ENCODE measurements at places on chromosomes 4 and X.

DNA sequence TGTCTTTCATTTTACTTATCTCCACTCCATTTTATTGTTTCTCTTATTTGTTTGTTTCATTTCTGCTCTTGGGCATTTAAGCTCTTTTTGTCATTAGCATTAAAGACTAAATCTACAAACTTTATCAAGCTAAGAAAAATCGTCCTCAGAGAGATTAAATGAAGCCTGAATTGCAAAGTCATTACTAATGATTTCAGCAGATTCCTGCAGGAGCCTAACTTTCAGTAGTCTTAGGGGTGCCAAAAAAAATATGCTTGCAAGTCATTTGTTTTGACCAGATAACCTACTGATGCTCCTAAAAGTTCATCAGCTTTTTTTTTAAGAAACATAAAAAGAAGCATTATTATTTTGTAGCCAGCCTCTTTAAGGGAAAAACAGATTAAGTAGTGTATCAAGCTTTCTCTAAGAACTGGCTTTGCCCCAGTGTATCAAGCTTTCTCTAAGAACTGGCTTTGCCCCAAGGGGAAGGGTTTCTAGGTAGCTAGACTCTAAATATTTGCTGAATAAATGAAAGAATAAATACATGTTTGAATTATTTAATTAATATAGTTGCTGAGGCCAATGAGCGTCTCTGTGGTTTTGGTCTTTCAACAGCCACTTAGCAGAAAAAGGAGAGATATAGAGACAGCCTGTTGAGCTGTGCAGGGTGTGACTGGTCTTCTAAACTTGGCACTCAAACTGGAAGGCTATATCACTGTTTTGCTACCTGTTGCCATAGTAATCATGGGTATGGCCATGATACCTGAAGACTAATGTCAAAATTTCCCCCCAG is 174.2 kb downstream of the BTC start:
- no peak for DNase-seq

GRCh38 chrX:43436517-43436916 is 219.6 kb upstream of the MAOA start:
- no peak for DNase-seq

DNA sequence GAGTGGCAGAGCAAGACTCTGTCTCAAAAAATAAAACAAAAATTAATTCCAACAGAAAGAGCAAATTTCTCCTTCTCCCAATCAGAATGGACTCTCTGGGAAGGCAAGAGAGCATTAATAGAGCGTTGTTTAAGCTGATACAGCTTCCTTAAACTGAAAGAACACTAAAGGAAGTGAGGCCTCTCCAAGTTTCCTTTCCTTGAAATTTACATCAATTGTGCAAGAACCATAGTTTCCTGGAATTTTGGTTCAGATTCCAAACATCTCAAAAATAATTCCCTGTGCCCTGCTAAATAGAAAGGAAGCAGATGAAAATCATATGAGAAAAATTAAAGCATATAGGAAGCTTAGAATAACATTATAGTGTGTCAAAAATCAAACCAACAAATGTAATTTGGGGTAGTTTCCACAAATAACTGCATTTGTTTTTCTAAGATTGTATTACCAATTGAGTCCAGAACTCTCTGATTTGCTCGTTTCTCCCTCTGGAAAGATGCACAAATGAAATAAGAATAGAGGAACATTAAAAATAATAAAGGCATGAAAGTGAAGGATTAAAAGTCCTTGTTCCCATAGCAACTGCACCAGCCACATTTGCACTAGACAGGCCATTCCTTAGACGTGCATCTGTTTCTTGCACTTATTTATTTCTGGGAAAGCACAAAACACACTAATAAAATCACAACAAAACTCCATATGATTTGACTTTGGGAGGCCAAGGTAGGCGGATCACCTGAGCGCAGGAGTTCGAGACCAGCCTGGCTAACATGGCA is 3.7 kb upstream of the FAM241A start:
- no peak for DNase-seq

DNA sequence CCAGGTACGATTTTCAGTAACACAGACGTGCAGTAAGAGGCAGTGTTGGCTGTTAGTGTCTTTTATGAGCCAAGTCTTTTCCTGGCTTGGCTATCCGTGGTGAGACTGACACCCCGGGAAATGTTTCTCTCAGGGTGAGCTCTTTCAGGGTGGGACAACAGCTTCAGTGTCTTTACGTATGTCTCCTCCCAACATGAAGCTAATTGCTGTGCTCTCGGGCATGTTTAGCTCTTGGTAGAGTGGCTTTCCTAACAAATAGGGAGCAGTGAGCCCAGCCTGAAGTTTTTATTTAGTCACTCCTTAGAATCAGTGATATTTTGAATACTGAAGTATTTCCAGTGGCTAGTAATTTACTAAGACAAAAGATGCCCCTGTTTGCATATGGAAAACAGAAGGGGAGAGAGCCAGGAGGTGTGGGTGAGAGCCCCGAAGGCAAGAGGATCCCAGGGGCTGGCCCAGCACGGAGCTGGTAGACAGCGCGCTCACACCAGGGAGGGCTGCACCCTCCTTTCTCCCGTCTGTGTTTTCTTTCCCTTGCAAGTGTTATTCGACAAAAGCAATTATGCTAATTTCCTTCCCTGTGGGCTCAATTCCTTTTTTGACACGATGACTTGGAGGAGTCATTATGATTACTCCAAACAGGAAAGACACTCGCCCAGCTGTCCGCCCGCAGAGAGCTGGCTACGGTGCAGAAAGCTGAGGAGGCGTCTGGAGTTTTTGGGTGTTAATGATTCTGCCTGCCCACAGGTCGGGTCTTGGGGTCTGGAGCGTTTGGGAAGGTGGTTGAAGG is 47.7 kb downstream of the PDGFRA start:
- DNase-seq = no peak

GRCh38 chr4:159240687-159241086 is 137.8 kb downstream of the RAPGEF2 start:
- no peak for DNase-seq

DNA sequence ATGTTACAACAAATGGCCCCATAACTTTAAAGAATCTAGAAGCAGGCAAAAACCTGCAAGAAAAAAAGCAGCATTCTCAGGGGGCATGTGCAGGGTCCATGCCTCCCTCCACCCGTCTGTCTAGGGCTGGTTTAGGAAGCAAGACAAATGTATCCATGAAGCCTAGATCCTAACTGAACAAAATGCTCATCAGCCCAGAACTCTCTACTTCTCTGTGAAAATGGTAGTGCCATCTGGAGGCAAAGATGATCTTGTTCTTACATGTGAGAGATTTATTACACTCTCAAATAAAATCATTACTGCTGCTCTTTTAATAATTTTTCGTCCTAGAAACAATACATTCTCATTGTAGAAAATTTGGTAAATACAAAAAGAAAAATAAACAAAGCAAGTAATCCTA is 26.7 kb downstream of the NR3C2 start:
- DNase-seq = no peak

DNA sequence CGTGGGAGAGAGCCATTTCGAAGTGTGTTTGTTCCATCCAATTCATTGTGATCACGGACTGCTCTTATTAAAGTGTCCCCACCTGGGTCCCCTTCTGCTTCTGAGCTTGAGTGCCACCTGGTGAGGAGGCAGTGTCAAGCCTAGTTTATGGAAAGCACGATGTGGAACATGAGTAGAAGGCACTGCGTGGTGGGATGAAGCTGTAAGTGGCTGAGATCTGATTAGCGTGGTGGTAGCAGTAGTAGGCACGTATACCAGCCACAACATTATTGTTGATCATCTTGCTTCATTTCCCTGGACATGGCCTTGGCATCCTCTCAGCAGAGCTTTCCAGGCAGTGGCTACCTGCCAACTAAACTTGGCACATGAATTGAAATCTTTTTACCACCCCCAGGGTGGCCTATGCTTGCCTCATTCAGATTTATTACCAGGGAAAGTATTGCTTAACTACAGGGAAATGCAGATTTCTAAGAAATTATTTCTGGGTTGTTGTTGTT is 46.4 kb downstream of the GPAT3 start:
- no peak for DNase-seq

- DNase-seq = no peak
These were observed 83.5 kb downstream of the NPNT start for GRCh38 chr4:105978684-105979296.

GRCh38 chrX:132216283-132216682 is 3.0 kb downstream of the RAP2C start:
- DNase-seq = no peak

DNA sequence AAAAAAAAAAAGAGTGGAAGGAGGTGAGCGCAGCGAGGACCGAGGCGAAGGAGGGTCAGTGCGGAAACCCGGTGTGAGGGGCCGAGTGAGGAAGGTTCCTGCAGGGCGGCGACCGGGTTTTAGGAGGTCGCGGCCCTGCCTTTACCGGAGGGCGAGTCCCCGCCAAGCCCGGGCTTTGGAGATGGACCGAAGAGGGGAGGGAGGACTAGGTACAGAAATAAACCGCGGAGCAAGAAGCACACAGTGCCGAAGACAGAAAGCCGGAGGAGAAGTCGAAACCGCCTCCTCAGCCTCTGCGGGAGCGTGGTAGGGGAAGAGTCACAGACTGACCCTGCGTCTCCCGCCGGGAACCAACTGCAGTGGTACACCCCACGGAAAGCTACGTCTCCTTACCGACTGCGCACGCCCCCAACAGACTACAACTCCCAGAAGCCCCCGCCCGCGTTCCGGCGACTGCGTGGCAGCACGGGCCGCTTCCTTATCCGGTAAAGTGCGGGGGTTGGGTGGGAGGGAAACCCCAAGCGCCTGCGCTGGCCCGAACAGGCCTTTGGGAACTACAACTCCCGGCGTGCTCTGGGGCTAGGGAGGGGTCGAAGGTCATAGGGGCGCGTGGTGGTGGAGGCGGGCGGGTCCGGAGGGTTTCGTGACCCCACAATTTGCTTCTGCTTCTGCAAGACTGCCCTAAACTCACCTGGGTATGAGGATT is at the start of gene NFXL1:
TSS of gene NFXL1 (minus strand) at position 364 of the 706 bp plus-strand sequence. CDS start 380 bp downstream, outside the sequence.
- DNase-seq = peak; percentile 89

DNA sequence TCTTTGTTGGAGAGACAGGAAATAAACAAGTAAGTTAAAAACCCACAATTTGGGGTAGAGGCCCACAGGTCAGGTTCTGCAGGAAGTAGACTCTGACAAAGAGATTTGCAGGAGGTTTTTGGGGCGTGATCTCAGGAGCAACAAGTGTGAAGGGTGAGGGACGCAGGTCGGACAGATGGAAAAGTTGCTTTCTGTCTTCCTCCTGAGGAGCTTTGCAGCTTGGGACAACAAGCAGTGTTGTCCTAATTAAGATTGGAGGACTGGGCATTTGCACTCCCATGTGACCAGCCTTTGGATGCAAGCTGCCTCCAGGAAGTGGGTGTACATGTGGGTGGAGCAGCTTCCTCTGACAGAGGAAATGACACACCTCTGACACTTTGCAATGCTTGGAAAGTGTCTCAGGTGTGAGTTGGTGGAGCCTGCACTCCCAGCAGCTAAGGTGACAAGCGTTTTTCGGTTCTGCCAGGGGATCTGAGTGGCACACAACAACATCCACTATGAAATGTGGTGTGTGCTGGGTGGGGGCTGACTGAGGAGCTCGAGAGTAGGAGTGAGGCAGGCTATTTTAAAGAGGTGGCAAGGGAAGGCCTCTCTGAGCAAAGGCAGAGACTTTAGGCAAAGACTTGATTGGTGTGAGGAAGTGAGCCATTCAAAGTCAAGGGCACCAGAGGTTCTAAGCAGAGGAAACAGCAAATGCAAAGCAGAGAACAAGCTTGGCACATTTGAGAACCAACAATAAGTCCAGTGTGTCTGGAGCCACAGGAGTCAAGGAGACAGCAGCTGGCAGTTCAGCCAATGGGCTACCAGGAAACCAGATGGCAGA is 339.8 kb upstream of the GATB start:
- DNase-seq = peak; percentile 78

DNA sequence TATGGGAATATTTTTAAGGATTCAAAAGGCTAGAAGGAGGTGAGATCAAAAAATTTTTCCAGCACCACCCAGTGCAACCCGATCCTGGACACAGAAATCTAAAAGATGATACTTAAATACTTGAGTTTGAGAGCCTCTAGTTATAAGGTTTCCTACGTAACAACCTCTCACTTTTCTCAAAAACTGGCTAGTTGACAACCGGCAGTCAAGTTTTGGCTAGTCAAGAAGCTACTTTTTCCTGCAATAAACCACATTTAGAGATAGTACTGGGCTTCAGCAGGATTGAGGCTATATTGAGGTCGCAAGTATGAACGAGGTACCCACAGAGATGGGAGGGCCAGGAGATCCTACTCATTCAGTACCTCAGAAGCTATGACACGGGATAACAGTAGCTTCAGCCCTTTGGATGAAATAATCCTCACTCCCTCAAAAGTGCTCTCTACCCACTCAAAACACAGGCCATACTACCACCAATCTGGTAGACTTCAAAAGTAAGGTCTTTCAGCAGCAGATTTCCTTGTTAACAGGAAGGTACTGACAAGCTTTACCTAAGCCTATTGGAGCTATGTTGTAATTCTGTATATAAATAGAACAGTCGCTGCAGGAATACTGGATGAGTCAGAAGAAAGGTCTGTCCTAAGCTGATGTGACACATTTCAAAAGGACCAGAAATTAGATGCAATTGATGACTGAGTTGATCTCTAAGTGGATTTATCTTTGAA is 1.5 kb upstream of the TSPAN5 start:
- DNase-seq = no peak

Measured in central memory CD8-positive, alpha-beta T cell (primary cell).